PC-3 (cell line): ENCODE measurements at places on chromosomes 11 and 22.
A peak's percentile ranks its signal among the peaks of the same experiment; 100 is the strongest.

GRCh38 chr11:9820260-9820659 is 156.4 kb downstream of the SWAP70 start:
- no peak for DNase-seq

DNA sequence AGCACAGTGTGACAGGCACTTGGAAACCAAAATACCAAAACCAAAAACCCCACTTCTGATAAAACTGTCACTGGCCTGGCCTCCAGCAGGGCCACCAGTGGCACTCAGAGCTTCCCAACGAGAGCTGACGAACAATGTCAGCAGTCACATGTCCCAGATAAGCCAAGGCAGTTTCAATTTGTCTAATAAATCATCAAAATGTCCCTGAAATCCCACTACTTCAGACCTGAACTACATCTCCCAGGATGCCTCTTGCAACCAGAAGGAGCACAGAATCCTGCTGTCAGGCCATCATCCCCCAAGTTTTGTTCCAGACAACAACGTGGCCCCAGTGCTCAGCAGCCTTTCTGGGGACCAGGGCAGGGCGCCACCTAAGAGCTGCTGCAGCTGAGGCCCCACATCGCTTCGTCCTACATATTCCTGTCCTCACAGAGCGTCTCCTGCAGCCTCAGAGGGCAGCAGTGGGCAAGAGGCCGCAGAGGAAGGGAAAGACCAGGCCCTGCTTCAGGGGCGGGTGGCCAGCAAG is 25.1 kb downstream of the LRFN4 start:
- no peak for DNase-seq

DNA sequence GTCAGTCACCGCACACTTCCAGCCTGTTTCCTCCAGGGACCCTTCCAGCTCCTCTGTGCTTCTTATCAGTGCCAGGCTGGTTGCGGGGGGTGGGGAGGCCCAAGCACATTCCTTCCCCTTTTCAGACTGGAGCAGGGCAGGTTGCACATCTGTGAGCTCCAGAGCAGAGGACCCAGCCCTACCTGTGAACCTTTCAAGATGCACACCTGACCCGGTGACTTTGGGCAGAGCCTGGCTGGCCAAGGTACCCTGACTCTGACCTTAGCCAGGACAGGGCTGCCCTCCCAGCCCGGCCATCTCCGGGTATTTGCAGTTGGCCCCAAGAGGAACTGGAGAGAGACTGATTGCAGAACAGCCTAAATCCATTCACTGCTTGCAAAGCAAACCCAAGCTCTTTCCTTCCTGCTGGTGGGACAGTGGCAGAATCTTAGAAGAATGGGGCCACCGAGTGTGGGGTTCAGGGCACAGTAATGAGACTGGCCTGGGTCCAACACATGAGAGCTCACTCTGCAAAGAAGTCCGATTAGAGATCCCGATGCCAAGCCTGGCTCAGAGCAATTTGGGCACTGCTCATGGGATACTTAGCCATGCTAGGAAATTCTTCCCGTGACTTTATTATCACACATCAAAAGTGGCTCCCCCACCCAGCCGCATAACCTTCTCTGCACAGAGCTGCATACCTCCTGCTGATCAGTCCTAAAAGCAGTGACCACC is 64.7 kb upstream of the CCND1 start:
- no peak for DNase-seq

GRCh38 chr11:128579798-128580504 is 7.4 kb downstream of the ETS1 start:
- peak; percentile 51 for DNase-seq

DNA sequence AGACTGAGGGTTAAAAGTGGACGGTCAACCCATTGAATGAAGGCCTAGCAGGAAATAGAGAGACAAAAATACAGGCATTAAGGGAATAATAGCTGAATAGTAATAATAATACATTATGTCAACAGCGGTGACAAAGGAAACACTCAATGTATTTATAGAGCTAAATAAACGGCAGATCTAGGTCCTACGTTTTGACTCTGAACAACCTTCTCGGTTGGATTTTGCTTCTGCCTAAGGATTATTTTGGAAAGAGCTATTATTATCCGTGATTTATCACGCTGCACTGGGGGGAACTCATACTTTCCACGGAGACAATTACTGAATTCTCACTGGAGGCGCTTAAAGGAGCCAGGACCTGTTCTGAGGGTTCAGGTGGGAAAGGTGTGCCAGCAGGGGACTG is 118.2 kb upstream of the KIRREL3 start:
- no peak for DNase-seq

DNA sequence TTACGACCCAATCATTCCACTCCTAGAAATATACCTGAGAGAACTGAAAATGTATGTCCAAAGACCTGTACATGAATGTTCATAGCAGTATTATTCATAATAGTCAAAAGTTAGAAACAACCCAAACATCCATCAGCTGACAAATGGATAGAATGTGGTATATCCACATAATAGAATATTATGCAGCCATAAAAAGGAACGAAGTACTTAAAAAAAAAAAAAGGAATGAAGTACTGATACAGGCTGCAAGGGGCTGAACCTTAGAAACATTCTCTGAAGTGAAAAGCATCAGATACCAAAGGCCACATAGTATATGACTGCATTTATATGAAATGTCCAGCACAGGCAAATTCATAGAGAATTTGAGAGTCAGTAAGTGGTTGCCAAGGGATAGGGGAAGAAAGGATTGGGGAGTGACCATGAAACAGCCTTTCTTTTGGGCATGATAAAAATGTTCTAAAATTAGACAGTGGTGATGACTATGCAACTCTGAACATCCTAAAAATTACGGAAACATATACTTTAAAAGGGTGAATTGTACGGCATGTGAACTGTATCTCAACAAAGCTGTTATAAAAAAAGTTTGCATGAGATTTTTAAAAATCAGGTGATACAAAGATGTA is 1.8 kb downstream of the TPST2 start:
- DNase-seq: no peak

DNA sequence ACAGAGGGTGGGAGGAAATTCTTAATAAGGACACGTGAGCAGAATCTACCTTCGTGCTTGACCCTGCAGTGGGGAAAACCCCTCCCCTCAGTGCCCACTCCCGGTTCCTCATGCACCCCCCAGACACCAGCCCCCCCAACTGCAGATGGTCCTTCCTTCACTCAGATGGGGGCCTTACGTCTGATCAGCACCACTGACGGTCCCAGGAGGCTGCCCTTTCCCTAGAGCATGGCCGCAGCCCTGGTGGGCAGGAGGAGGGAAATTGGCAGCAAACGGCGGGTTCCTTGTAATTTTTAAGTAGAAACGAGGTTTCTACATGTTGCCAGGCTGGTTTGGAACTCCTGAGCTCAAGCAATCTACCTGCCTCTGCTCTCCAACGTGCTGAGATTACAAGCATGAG is 477.7 kb downstream of the TBC1D22A start:
- no peak for DNase-seq

GRCh38 chr11:131305005-131305404 is 65.4 kb upstream of the NTM start:
- DNase-seq: no peak

DNA sequence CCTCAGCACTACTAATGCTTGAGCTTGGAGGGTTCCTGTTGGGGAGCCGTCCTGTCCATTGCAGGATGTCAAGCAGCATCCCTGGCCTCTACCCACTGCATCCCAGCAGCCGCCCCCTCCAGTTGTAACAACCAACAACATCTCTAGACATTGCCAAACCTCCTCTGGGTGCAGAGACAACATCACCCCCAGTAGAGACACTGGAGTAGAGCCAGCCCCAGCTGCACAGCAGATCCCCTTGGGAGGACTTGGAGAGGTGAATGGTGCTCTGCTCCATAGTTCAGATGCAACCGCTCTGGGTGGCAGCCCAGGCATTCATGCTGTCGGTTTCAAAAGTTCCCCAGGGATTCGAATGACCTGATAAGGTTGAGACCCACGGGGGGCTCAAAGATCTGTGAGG is 259.0 kb downstream of the MN1 start:
- no peak for DNase-seq

DNA sequence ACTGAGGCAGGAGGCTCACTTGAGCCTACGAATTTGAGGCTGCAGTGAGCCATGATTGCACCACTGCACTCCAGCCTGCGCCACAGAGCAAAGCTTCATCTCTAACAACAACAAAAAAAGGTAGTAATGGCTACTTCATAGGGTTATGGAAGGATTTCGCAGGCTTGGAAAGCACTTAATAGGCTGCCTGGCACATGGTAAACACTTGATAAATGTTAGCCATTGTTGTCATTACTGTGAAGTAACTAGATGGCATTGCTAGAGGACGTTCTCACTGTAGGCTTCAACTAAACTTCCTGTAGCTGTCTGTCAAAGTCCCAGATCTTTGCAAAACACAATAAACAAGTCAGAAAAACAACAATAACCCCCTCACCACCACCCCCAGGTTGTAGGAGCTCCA is 357.2 kb upstream of the NARS2 start:
- DNase-seq: no peak

DNA sequence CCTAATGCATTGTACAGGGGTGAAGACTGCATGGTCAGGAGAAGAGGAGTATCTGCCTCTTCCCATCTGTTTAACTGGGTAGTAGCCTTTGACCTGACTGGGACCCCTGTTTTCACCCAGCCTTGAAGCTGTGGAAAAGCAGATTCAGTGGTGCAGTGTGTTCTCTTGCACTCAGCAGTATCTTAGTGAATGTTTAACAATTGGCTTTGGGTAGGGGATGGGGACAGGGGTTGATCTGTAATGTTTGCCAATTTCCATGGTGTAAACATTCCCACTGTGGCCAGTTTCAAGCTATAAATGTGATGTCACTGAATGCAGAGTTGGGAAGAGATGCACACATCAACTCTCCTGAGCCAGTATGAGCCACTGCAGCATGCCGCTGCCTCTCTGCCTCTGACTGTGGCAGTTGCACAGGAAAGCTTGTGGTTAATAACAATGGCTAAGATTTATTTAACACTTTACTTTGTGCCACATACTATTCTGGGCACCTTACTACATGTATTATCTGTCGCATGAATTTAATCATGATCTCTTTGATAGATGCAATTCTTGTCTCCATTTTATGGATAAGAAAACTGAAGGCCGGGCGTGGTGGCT is 15.7 kb downstream of the FJX1 start:
- no peak for DNase-seq

DNA sequence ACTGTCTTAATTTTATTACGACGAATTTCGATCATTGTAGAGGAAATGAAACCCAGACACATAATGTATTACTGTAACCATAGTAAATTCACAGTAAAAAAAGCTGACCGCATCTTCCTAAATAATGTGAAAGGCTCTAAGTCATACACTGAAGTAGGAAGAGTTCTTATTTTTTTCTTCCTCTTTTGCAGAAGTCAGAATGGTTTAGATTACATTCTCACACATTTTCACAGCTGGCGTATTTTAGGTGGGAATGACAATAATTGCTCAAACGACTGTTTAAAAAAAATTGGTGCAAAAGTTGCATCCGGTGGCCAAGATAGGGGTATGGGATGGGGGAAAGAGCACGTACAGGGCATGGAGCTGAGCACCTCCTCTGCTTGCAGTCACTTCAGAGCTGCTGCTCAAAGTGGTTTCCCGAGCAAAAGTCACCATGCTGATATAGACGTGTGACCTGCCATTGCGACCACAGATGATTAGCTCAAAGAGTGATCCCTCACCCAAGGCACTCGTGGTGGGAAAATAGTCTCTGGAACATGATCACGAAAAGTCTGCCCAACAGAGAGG is 35.3 kb downstream of the MMP13 start:
- DNase-seq: no peak

DNA sequence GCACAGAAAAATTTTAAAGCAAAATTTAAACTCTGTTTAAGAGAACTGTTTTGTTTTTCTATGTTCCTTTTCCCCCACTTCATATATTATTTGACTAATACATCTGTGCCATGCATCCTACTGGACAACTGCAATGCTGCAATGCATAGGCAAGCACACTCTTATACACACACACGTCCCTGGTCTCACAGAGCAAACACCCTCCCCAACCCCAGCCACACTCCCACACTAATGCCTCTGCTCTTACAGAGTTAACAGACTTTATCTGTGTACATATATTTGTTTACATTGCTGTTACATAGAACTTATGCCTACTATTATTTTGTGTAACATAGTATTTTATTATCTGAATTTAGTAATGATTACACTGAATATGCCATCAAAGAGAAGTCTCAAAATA is 25.5 kb upstream of the CTSC start:
- DNase-seq: no peak

- no peak for DNase-seq
Observed at GRCh38 chr11:72627594-72628281, 46.5 kb downstream of the PDE2A start.

DNA sequence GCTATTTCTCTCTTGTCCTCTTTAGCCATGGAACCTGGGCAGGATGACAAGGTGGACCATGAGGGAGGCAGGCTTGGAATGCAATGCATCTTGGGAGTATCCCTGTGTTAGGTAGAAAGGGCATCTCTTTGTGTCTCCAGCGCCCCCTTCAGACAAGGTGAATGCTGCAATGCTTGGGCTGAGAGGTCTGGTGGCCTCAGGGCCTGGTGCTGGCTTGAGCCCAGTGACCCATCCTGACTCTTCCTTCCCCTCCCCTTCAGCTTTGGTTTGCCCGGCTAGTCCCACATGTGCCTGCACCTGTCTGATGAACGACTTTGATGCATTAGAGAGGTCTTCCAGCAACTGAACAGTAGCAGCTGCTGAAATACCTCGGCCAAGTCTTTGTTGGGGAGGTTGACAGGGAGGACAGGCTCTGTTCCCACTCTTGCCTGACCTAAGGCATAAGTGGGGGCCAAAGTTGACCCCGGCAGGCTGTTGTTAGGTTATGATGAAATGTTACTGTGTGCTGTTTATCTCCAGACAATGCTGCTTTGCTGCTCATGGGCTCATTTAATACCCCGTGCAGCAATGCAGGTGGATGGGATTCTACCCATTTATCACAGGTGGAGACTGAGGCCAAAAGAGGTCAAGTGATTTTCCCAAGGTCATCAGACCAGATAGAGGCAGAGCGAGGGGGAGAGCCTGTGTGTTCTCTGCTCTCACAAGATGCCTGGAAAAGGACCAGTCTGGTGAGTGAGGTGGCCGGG is 22.5 kb downstream of the MYO18B start:
- no peak for DNase-seq

GRCh38 chr11:130006929-130007328 is 4.3 kb upstream of the PRDM10 start:
- no peak for DNase-seq

- DNase-seq: no peak
Observed at GRCh38 chr11:78151804-78152203, 12.4 kb upstream of the ALG8 start.

GRCh38 chr11:69504576-69505335 is 23.3 kb downstream of the LINC01488 start:
- DNase-seq: no peak

DNA sequence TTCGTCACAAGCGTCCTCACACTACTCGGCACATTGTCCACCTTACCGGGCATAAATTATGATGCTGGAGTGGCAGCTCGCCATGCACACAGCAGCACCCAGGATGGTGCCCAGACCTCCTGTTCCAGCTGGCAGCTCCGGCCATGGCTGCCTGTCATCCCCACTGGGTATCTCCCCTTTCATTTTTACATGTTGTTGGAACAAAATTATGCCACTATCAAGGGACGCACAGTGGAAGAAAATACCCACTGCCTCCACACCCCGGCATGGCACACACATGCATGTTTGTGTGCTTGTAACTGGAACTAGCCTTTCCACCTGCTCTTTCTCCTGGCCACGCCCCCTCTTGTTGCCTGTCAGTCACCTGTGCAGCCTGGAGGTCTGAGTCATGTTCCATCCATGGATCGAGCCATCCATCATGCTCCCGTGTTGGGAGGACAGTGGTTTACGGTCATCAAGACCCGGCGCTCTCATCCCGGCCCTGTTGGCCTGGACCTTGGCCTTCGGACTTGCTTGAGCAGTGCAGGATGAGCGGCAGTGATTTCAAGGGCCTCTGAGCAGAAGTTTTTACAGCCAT is 1069.6 kb downstream of the BRD1 start:
- DNase-seq: no peak

GRCh38 chr22:24087071-24087795 is 76.1 kb downstream of the CABIN1 start:
- DNase-seq: no peak
